Left colon (tissue), 2 donors: ENCODE measurements at places on chromosomes 7 and 10.

DNA sequence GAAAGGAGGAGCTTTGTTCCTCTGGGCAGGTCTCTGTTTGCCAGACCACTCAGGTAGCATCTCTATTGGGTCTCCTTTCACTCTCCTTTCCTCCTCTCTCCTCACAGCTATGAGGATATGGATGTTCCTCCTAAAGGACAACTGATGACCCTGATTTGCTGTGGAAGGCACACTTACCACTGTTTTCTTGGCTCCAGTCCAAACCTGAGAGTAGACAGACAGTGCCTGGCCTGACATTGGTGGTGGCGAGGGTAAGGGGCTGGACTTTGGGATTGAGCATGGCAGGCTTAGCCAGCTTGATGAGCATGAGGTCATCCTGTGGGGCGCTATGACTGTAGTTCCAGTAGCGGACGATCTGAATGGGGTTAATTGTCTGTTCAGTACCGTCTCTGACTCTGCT lies 3.6 kb downstream of the PRSS37 start:
- DNase-seq = no peak

GRCh38 chr7:148503900-148504487 lies 86.6 kb upstream of the C7orf33 start:
- DNase-seq = no peak

DNA sequence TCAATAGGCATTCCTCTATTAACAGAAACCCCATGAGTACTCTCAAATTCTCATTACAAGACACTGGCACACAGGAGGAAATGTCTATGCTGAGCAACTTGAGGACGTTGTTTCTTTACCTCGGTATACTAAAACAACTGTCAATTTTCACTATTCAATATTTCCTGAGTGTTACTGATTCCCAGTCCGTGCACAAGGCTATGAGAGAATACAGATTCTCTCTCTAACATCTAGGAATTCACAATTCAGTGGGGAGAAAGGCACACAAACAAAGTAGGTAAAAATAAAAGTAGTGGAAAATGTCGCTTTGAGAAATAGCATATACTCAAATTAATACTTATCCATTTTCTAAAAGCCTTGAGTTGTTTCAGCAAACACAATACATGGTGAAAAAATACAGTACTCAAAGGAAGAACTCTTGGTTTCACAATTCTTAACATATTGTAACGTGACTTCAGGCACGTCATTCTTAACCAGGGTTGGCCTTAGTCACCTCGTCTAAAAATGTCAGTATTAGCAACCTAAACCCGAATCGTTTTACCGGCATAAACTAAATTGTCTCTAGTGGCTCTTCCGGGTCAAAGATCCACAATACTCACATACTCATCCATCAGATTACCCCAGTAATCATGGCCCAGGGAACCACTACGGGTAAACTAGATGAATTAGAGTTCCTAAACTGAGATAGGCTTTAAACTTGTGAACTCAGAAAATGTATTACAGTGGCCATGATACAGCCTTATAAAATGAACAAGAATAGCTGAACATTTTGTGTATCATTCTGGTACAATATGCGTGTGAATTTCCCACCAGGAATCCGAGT lies 1.5 kb downstream of the IPMK start:
- no peak for DNase-seq

GRCh38 chr7:153616711-153617325 lies 435.4 kb upstream of the DPP6 start:
- no peak for DNase-seq

- DNase-seq = no peak
These were observed 1190.4 kb downstream of the GATA3 start for GRCh38 chr10:9244864-9245263.

- no peak for DNase-seq
These were observed 463.2 kb downstream of the GALNT17 start for GRCh38 chr7:71595176-71595575.

DNA sequence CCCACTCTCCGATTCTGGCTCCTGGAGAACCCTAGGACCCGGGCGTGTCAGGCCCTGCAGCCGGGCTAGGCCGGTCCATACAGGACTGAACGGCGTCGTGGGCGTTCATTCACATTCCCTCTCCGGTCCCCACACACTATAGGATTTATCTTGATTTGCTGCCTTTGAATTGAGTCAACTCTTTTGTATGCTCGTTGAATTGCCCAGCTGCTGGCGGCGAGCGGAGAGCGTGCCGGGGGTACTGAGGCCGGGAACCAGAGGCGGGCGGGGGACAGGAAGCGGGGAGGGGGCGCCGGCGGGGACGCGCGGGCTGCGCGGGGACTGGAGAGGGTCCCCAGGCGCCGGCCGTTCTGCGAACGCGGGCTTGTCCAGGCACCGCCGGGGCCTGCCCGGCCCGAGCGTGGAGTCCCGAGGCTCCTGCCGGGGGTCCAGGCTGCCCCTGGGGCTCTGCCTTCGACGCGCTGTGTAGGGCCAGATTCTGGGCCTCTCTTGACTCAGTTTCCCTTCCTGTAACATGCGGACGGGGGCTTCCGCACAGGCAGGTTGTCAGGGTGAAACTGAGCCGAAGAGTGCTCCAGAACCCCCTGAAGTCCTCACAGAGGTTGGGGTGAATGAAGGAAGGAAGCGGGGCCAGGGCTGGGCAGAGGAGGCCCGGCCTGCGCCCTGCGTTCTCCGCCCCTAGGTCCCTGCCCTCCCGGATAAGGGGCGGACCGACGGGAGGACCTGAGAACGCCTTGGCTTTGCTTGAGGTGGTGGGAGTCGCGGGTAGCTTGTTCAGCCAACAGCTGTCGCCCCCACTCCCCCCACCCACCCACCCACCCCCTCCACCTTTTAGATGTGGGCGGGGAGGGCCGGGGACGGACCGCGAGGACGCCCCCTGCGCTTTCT lies 769 bp upstream of the ELFN1 start:
- DNase-seq = no peak

DNA sequence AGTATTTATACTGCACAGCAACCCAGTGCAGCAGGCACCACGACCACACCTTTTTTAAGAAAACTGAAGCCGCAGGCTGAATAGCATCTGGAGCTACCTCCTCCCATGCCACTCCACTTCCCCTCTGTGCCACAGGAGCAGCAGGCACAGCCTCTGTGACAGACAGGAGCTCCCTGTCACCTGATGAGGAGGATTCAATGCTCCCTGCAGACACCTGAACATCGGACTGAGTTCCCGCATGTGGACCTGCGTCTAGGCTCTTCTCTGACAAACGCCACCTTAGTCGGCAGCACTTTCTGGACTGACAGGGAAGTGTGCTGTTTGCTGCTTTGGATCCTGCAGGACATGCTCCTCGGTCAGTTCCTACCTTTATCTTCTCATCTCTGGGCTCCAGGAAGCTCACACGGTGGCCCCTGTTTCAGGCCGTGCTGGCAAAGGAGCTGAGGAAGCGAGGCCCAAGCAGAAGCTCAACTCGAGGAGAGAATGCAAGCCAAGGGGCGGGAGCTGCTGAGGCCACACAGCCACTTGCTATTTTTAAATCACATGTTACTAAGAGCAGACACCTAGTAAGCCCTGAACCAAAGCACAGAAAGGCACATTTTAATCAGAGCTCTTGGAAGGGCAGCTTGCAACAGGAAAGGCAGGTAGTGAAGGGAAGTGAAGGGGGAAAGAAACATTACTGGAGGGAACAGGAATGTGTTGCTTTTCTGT lies 56.6 kb downstream of the VOPP1 start:
- DNase-seq = no peak

DNA sequence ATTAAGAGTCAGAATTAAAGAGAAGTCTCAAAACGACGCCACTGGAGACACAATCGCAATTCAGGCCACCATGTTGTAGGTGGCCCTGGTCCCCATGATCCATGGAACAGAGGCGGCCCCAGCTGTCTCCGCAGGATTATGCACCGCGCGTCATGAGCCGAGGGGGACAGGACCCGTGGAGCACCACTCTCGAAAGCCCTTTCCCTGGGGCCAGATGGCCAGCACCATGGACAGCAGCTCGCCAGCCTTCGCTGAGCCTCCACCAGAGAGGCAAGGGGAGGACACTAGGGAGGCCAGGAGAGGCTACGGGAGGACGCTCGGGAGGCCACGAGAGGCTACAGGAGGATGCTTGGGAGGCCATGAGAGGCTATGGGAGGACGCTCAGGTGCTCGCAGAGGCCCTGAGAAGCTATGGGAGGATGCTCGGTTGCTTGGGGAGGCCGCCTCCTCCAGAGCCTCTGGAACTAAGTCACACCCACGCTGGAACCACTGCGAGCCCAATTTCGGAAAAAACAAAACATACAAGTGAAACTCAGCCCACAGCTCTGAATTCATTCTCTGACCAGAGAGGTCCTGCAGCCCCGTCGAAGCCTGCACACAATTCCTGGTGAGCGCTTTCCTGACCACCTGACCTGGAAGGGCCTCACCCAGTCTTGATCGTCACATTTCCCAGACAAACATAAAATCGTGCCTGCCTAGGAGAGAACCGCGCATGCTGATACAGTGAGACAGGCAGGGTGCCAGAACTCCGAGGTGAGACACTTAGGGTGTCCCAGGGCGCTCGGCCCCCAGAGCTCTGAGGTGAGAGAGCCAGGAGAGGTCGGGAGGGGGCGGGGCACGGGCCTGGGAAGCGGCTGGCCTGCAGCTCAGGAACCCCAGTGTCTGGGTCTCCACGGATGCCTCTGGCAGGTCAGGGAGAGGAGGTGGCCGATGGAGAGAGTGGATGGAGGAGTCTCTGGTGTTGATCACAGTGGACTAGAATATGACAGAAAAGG lies 224.4 kb downstream of the PTPRN2 start:
- no peak for DNase-seq
